Hair follicle dermal papilla cell (primary cell): ENCODE measurements at places on chromosomes 7 and 10. TPM values are rescaled to one million over a fixed set of nuclear protein-coding genes. Genes with fewer than 3 reads are reported as not detected.

Gene CCM2
- 45.8 and 47.5 TPM in 2 replicates for total RNA-seq

Gene ZCCHC24
- 101 and 106 TPM in 2 replicates for total RNA-seq

Gene NUTM2E
- total RNA-seq: not detected in 2 replicates

Gene TAS2R3
- total RNA-seq: 0.81 and 1.2 TPM in 2 replicates

Gene GNGT1
- total RNA-seq: not detected in 2 replicates

Gene MORN4
- total RNA-seq: 5.0 and 5.8 TPM in 2 replicates

Gene EEF1AKMT2
- total RNA-seq: 17.7 and 19.7 TPM in 2 replicates

Gene DLD
- total RNA-seq: 55.2 and 93.0 TPM in 2 replicates

Gene WDR86
- 0.24 and 1.1 TPM in 2 replicates for total RNA-seq

Gene TUBB8
- total RNA-seq: not detected in 2 replicates

Gene LIPJ
- total RNA-seq: under 0.01 TPM in 1 of 2 replicates, not detected in the other

Gene DEPP1
- total RNA-seq: 24.9 and 35.7 TPM in 2 replicates

Gene TCTN3
- 34.1 and 36.2 TPM in 2 replicates for total RNA-seq

Gene HABP2
- under 0.01 TPM in 1 of 2 replicates, not detected in the other for total RNA-seq

Gene LRGUK
- total RNA-seq: 0.36 and 0.49 TPM in 2 replicates

Gene FAM13C
- total RNA-seq: 0.49 and 1.6 TPM in 2 replicates

Gene TSC22D4
- 28.4 and 31.6 TPM in 2 replicates for total RNA-seq

Gene CNNM1
- 0.36 and 0.97 TPM in 2 replicates for total RNA-seq

Gene WNT2
- total RNA-seq: 6.3 and 7.5 TPM in 2 replicates

Gene BHLHA15
- not detected in 2 replicates for total RNA-seq

Gene PRR15
- not detected in 2 replicates for total RNA-seq

Gene GRM3
- total RNA-seq: not detected in 2 replicates

Gene OPALIN
- not detected in 2 replicates for total RNA-seq

Gene IL2RA
- total RNA-seq: not detected in 2 replicates

Gene ANKRD7
- total RNA-seq: 2.9 and 3.1 TPM in 2 replicates

Gene ITIH5
- 0.97 and 1.1 TPM in 2 replicates for total RNA-seq

Gene COL13A1
- total RNA-seq: 9.5 and 15.4 TPM in 2 replicates
